Fibroblast of mammary gland (primary cell): ENCODE measurements at places on chromosomes 16 and 17.

DNA sequence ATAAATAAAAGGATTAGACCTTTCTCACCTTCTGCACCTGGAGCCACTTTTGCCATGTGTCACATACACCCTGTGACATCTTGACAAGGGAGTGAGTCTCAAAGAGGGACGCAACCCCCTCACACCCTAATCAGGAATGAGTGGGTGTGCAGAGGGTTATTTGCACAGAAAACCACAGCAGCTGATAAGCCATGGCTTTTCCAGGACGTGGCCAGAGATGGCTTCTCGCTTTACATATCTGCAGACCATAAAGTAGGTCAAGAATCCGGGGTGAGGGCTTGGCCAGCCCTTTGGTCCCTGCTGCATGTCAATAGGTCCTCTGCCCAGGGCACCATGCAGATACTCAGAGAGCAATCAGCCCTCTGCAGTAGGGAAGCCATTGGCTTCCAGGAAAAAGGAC lies 2.4 kb upstream of the CD300LF start:
- DNase-seq: no peak

DNA sequence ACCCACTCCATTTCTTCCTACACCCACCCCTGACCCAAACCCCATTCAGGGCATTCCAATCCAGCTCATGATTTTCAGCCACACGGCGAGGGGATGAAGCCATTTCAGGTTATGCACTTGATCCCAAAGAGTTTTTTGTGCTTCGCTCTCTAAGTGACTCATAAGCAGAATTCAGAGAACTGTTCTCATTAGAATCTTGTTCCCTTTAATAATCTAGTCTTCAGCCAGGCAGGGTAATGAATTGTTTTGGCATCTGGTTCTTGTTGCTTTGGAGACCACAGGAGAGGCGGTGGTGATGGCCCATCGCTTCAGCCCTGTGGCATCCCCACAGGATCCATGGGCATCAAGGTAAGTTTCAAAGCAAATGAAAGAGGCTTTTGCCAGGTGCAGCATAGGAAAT lies 4.8 kb upstream of the KRT31 start:
- DNase-seq: peak; percentile 38

DNA sequence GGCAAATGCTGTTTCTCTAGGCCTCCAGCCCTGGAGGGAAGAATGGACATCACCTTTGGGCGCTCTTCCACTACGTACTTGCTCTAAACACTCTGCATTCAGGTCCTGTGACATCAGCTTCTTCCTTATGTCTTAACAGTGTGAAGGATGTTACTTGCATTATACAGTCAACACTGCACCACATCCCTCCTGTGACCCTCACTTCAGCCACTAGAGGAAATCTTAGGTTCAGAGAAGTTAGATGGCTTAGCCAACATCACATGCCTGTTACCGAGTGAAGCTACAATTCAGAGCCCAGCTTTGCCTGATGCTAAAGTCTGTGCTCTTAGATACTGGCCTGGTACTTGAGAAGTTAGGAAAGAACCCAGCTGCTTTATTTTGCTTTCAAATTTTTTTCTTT lies 18.3 kb downstream of the UBFD1 start:
- DNase-seq: no peak

GRCh38 chr16:15649727-15650018 lies 372 bp upstream of the NDE1 start:
- no peak for DNase-seq

DNA sequence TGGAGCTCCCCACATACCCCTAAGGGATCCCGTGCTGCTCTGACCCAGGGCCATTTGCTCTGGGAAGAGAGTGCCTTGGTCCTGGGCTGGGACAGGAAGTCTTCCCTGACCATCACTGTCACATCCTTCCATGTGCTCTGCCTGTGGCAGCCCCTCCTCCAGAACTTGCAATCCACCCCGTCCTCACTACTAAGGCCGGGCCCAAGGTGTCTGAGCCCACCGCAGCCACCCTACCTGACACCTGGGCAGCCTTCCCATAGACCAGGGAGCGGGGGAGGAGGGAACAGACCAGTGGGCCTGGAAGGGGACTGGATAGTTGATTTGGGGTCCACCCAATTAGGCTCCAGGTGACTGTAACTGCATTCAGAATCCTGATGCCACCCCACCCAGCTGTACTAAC lies 117.5 kb upstream of the CRHR1 start:
- no peak for DNase-seq

- peak; percentile 37 for DNase-seq
Measured at GRCh38 chr17:35087731-35088355, 24.3 kb upstream of the RFFL start.

GRCh38 chr17:67258821-67259468 lies 13.9 kb upstream of the HELZ start:
- DNase-seq: no peak
